ENCODE measurements at places on chromosomes 3 and 15.

GRCh38 chr3:108125550-108126071 is 34.8 kb upstream of the CD47 start:
- no peak for DNase-seq

DNA sequence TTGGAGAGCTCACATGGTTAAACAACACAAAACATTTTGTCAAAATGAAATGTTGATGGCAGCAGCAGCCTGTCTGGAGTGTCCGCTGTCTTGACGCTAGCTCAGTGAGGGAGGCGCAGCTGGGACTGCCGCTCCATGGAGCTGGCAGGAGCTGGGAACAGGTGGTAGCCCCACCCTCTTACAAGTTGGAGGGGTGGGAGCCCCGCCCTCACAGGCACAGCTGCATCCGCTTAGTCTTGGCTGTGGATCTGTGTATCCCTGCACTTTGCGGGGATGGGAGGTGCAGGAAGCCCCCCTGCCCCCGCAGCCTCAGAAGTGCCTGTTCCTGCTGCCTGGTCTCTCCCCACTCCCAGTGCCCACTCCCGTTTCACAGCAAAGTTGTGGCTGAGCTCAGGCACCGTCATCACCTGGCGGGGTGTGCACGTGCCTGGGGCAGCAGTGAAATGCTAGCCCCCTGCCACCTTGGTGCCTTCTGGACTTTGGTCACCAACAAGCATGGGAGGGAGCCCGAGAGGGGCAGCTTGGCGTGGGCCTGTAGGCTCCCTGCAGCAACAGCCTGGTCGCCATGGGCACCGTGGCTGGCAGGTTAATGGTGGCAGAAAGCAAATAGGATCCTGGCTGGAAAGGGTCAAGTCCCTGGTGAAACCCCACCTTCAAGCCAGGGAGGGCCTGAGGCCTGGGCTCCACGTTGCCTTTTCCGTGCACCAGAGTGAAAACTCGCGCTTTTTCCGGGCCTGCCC is 53.8 kb upstream of the CADM2 start:
- DNase-seq = no peak

- DNase-seq = no peak
Observed at GRCh38 chr3:101182734-101183133, 137.6 kb downstream of the IMPG2 start.

GRCh38 chr3:16400106-16400931 is 113.2 kb downstream of the RFTN1 start:
- DNase-seq = no peak

DNA sequence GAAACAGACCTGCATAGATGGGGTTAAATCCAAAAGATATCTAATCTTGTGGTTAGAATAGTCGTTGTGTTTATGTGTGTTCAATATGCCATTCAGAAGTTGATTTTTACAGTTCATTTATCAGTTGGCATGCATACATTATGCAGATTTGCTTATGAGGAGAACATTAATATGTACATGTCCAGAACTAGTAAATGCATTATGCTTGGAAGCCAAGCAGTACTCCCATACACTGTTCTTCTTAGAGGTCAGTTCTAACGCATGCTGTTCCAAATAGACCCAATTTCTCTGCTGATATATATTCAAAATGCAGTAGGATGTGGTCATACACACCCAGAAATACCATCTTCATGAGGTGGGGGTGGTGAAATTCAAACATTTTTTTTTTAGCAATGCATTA is 956 bp downstream of the FGF12 start:
- no peak for DNase-seq

- DNase-seq = no peak
Observed at GRCh38 chr3:34947834-34948233, 691.5 kb upstream of the ARPP21 start.

- DNase-seq = no peak
Observed at GRCh38 chr3:50168791-50169190, 13.7 kb downstream of the SEMA3F start.

GRCh38 chr3:156718622-156719306 is 44.4 kb downstream of the TIPARP start:
- no peak for DNase-seq

GRCh38 chr3:23444386-23444785 is 241.3 kb downstream of the UBE2E2 start:
- DNase-seq = no peak

DNA sequence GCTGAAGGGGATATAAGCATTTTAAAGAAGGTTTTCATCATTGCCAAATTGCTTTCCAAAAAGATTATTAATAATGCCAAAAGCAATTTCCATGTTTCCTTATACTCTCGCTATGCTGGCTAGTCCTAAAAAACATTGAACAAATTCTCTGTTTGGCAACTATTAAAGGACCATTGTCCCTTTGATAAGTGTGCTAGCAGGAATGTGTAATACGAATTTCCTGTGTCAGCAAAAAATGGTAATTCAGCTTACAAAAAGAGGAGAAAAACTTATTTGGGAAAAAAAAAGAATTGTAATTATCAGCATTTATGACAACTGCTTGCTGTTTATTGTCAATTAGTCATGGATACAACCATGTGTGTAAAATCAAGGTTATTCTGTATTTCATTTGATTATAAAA is 138.6 kb downstream of the TBL1XR1 start:
- DNase-seq = no peak

Data from suppressor macrophage treated with lipopolysaccharide for 1 hour (primary cell).